Activated CD4-positive, alpha-beta T cell treated with anti-CD3 and anti-CD28 coated beads, Interleukin-10, Interleukin-2, amounts not matched to agents 100 ng/mL and 50 ng/mL, durations not matched to agents 16 hours and 8 hours (primary cell): ENCODE measurements at places on chromosomes 4 and X.
A peak's percentile ranks its signal among the peaks of the same experiment; 100 is the strongest.

- no peak for DNase-seq
Observed at GRCh38 chr4:74946196-74946595, 13.3 kb downstream of the PARM1 start.

DNA sequence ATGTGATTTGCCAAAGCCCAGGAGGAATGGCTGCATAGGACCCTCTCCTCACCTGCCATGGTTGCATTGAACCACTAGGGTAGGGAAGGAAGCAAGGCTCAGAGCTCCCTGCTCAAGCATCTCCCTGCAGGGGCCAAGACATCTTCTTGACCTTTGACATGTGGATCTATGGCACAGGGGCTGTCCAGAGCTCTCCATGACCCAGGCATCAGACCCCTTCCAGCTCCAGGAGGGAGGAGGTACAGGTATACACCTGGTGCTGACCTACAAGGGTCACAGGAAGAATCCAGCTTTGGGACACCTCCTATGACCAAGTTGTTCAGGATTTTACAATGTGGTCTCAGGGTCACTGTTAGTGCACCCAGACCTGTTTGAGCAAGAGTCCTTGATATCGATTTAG is 23.2 kb upstream of the ASMTL start:
- DNase-seq, result no peak

- peak; percentile 93 for DNase-seq
Observed at GRCh38 chr4:176320340-176320975, 692 bp downstream of the SPCS3 start.

- DNase-seq, result no peak
Observed at GRCh38 chr4:164081371-164081770, 586.9 kb downstream of the TMA16 start.

- DNase-seq, result no peak
Observed at GRCh38 chrX:134891652-134892051, 99.1 kb upstream of the SMIM10 start.

DNA sequence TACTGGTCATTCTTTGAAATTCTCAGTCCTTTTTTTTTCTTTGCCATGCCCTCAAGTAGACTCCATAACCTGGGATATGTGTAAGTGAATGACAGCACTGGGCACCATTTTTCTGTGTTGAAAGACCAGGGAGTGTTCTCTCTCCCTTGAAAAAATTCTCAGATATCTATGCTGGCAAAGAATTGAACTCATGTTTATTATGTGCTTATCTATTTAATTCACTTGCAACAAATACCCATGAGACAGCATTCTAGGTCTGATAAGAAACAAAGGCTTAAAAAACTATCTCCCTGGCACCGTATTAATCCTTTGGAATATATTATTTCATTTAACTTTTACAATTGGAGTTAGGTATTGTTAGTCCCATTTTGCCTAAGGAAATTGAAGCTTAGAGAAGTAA is 36.7 kb downstream of the LARP7 start:
- DNase-seq, result no peak

GRCh38 chrX:8288590-8288989 is 117.5 kb upstream of the VCX2 start:
- DNase-seq, result no peak

DNA sequence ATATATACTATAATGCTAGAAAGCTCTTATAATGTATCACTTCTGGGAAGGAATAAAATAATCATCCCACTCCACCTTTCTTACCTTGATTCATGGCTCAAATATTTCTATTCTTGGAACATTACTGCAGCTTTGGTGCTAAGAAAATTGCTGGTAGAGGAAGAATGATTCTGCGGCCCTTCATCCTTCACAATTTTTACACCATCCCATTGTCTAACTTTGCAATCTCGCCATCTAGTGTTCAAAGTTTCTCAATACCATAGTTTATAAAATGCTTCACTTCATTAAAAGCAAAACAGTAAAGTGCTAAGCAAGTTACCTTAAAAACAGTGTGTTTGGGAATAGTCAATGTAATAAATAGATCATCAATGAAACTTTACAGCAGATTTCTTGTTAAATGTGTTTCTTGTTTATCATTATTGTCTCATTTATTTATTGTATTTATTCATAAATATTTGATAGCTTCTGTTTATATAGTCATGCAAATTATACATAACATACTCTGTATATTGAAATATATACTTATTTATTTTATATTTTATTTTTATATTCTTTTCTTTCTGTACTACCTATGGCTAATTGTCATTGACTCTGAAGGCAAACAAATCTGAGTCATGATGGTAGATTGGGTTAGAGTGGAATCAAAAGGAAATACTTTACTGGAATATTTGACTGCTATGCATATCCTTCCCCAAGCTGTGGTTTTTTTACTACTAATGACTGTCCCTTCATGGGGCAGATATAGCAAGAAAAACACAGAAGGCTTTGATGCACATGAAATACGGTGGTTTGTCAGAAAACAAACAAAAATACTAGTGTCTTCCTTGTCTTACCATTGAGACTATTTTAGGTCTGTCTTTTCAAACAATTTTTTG is 390.7 kb downstream of the MAPK10 start:
- DNase-seq, result peak; percentile 2

- peak; percentile 9 for DNase-seq
Observed at GRCh38 chr4:146340798-146341197, 126.5 kb downstream of the REELD1 start.

DNA sequence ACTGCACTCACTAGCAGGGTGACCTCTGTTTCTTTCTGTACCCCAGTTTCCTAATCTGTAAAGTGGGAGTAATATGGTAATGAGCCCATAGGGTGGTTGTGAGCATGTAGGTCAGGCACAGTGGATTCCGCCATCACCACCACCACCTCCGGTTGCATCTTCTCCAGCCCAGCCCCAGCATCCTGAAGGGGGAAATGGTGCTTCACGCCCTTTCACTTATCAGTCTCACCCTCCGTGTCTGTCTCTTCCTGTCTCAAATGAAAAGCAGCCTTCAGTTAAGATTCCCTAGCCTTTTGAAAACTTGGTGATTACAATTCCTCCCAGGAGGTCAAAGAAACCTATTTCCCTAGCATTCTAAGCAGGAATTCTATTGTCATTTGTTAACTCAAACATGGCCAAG is 16.9 kb upstream of the XPNPEP2 start:
- DNase-seq, result no peak

DNA sequence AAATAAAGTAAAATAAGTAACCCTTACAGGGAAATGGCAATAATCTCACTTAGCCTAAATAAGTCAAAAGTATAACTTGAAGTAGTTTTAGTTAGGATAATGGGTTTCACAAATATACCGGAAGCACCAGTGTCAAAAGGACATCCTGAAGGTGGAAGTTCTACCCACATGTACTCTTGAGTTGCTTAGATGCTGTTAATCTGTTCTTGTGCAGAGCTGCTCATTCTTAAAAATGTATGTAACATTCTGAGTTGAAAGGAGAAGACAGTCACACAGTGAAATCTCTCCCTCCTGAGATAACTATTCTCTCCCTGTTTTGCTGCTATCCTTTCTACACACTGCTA is 11.2 kb upstream of the CCNG2 start:
- peak; percentile 7 for DNase-seq

- no peak for DNase-seq
Observed at GRCh38 chr4:5041699-5042098, 9.6 kb upstream of the STK32B start.

DNA sequence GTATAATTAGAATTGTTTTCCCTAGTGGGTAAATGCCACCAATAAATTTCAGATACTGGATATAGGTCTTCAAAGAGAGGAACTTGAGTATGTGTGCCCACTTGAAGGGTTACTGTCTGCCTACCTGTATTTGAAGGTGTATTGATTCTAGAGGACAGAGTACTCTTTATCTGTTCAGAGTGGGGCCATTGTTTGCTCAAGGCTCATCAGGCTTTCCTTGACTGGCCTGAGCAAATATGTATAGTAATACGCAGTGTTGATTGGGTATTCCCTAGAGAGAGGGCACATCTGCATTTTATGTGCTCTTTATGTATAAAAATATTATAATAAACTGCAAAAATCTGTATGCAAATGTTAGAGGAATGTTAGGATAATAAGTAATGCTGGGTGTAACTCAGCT is 23.7 kb downstream of the RP2 start:
- no peak for DNase-seq

GRCh38 chrX:8044947-8045346 is 117.7 kb upstream of the PNPLA4 start:
- no peak for DNase-seq
